ENCODE measurements at places on chromosomes 5 and 9.

GRCh38 chr5:9512457-9512856 lies 33.4 kb downstream of the SEMA5A start:
- DNase-seq, result no peak

- no peak for DNase-seq
Measured at GRCh38 chr9:37836386-37836785, 35.8 kb downstream of the DCAF10 start.

- no peak for DNase-seq
Measured at GRCh38 chr9:6620796-6621195, 24.7 kb downstream of the GLDC start.

GRCh38 chr9:116907989-116908388 lies 220.9 kb downstream of the TRIM32 start:
- DNase-seq, result no peak

GRCh38 chr5:178895615-178896571 lies at the start of gene ZFP2:
TSS of gene ZFP2 (plus strand) at chr5:178895913. CDS start at chr5:178931314, 35,401 bp downstream.
- peak; percentile 18 for DNase-seq

DNA sequence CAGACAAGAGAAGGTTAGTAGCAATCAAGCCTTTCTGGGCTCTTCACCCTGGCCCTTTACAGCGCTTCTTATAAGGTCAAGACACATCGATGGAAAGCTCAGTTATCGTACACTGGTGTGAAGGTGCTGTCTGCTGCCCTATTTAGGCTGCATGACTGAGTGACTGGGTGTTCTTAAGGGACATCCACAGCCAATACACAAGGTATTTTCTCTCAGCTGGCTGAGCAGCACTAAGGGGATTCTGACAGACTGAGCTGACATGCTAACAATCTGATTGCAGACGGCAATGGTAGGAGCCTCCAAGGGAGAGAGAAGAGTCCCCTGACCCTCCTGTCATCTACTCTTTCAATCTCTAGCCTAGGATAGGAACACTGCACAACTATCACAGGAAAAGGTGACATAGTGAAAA lies 577.9 kb downstream of the ISL1 start:
- no peak for DNase-seq

DNA sequence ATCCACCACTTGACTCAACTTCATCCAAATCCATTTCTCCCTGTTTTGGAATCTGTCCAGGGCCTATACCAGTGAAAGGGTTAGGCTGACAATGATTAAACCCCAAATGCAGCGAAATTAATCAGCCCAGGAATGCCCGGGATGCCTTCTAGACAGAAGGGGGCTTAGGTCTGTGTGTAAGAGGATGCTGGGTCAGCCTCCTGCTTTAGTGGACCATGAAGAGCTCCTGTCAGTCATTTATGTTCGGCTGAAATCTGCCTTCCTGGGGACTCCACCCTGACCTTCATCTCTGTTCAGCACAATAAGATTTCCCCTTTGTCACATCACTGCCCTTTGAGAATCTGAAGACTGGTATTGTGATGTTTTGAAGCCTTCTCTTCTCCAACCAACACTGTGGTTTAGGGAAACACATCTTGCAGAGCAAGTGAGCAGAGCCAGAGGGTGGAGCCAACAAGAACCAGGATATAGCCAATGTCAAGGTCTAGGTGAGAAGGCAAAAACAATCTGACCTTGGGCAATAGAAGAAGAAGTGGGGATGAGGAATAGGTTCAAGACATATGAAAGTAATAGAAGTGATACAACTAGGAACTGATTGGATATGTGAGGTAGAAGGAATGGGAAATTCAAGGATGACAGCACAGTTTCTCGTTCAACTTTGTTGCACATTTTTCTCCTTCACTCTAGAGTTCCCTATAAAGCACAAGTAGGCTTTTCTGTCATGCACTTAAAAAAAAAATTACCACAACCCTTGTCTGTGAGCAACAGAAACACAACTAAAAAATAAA lies 234.4 kb downstream of the ARHGAP26 start:
- no peak for DNase-seq

DNA sequence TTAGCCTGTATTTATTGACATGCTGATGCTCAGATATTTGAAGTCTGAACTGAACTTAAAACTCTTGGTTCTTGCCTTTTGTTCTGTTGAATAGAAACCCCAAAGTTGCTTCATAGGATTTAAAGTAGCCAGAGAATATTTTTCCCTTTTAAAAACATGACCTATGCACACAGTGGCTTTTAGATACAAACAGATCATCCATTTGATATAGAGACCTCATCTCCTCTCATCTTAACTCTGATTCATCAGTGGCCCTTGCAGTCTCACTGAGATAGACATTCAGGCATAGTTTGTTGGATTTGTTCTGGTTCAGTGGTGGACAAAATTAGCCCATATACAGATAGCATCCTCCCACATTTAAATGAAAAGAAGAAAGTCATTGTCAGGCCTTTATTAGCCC lies 43.5 kb upstream of the PJA2 start:
- DNase-seq, result no peak

GRCh38 chr5:173420108-173420507 lies 91.9 kb upstream of the STC2 start:
- DNase-seq, result no peak

GRCh38 chr9:98538626-98539031 lies 170.1 kb downstream of the GABBR2 start:
- no peak for DNase-seq

GRCh38 chr9:114059047-114059803 lies 18.9 kb downstream of the AMBP start:
- no peak for DNase-seq

DNA sequence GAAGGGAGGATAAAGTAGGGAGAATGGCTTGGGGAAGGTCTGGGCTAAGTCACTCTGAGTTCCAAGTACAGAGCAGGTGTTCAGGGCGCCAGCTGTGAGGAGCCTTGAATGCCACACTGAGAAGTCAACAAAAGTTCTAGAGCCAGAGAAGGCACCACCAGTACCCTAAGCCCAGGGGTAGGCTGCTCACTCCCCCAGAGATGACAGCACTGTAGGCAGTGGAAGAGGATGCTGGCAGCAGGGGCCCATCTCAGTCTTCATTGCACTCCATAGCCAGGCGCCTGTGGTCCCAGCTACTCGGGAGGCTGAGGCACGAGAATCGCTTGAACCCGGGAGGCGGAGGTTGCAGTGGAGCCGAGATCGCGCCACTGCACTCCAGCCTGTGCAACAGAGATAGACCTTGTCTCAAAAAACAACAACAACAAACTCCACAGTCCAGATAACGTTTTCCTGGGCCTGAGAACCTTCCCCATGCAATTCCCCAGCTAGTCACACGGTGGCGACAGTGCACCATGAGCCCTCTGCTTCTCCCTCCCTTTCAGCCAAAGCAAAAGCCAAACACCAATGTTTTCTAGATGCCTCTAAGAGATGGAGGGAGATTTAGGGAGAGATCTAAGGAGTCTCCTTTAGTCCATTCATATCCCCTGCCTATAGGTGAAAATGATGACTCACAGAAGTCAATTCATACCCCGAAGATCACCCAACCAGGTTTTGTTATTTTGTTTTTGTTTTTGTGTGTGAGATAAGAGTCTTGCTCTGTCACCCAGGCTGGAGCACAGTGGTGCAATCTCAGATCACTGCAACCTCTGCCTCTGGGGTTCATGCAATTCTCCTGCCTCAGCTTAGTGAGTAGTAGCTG lies 19.8 kb upstream of the NSD1 start:
- DNase-seq, result peak; percentile 80

GRCh38 chr9:128175102-128175563 lies 15.1 kb downstream of the BBLN start:
- DNase-seq, result no peak

GRCh38 chr9:83920469-83920926 lies 734 bp downstream of the KIF27 start:
- DNase-seq, result no peak

GRCh38 chr5:40477856-40478546 lies 201.7 kb upstream of the PTGER4 start:
- no peak for DNase-seq

- no peak for DNase-seq
Measured at GRCh38 chr9:107637421-107638420, 148.2 kb upstream of the KLF4 start.

DNA sequence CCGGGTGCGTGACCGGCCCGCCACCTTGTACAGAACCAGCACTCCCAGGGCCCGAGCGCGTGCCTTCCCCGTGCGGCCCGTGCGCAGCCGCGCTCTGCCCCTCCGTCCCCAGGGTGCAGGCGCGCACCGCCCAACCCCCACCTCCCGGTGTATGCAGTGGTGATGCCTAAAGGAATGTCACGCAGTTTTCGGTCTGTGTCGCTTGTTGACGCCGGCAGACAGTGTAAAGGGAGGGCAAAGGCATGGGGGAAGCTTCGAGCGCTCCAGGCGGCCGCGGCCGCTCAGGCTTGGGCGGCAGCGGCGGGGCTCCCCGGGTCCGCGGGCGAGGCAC lies 1.3 kb downstream of the LRRC26 start:
- no peak for DNase-seq

GRCh38 chr9:8600914-8601680 lies 801.5 kb upstream of the DMAC1 start:
- DNase-seq, result no peak
